Stimulated activated CD4-positive, alpha-beta T cell treated with anti-CD3 and anti-CD28 coated beads, TNF-alpha, amount 100 ng/mL, for 1 hour (primary cell): ENCODE measurements at places on chromosomes 16 and 17.
A peak's percentile ranks its signal among the peaks of the same experiment; 100 is the strongest.

GRCh38 chr17:8869114-8869815 lies 1.8 kb upstream of the PIK3R6 start:
- no peak for DNase-seq

GRCh38 chr17:79838522-79839274 lies 542 bp downstream of the CBX4 start:
- no peak for DNase-seq

GRCh38 chr17:57902117-57902799 lies 52.4 kb upstream of the MRPS23 start:
- no peak for DNase-seq

- no peak for DNase-seq
Measured at GRCh38 chr16:89823087-89823823, 5.0 kb upstream of the SPIRE2 start.

DNA sequence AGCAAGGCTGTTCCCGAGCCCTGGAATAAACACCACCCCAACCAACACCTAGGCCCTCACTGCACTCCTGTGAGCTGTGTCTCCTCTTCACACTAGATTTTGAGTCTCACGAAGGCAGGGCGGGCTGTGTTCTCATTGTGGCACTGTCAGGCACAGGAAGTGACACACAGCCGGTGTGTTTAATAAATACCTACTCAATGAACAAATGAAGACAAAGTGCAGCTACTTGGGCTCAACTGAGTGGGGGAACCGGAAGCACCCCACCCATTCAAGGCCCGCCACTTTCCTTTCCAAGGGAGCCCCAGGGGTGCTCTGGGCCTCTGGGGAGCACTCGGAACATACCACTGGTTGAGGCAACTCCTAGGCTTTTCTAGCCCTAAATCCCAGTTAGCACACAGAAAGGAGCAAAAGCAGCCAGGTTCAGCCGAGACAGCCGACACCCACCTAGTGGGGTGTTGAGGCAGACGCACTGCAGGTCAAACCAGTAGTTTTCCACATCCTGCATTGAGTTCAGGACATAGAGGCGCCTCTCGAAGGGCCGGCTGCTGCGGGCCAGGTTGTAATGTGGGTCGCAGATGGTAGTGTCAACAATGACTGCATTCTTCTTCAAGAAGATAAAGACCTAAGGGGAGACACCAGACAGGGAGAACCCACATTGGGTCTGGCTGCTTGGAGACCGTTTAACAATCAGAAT lies 57.7 kb downstream of the GTF3C1 start:
- no peak for DNase-seq

DNA sequence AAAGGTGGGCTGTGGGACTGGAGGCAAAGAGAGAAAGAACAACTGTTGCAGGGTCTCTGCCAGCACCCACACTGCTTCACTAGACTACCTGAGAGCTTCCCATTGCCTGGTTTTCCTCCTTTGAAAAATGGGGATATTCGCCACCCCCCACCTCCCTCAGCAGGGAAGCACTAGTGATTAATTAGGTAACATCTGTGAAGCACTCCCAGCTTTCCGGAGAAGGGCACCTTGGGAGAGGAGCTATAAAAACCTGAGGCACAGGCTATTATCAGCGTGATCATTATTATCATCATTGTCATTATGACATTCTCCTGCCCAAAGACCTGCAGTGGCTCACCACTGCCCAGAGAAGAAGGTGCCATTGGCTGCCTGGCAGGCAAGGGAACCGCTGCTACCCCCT lies 83.5 kb downstream of the XYLT1 start:
- DNase-seq = no peak

DNA sequence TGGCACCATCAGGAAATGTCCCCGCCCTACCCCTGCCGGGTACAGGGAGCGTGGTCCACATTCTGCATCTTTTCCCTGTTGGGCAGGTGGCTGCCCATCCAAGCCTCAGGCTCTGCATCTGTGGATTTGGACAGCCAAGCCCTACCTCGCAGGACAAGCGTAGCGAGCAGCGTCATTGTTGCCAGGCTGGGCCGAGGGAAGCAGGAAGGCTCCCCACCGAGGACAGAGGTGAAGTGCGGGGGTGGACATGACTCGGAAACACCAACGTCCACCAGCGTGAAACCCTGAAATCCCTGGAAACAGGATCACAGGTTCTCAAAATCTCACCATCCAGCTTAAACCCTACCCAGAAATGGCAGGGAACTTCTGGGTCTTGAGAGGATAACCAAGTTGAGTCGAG lies 73.6 kb downstream of the SOCS1 start:
- DNase-seq = no peak

- DNase-seq = no peak
Measured at GRCh38 chr17:46776298-46777005, 42.0 kb downstream of the WNT3 start.

- no peak for DNase-seq
Measured at GRCh38 chr17:77143306-77143705, 2.5 kb downstream of the SEC14L1 start.

DNA sequence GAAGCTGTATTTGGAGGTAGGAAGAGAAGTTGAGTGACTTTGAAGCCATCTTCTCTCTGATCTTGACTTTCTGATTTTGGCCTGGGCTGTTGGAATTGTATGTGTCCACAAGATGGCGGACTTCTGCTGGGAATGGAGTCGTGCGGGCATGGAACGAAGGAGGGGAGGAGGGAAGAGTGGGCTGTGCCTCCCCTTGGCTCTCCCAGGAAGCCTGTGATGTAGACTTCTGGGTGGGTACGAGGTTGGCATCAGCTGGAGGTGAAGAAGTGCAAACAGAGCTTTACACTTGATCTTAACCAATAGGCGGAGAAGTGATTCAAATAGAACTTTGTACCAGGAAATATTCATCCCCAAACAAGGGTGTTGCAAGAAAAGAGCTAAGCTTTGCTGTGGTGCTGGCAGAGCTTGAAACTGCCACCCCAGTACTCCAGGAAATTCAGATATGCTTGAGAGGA lies 7.4 kb upstream of the TMEM220 start:
- no peak for DNase-seq

DNA sequence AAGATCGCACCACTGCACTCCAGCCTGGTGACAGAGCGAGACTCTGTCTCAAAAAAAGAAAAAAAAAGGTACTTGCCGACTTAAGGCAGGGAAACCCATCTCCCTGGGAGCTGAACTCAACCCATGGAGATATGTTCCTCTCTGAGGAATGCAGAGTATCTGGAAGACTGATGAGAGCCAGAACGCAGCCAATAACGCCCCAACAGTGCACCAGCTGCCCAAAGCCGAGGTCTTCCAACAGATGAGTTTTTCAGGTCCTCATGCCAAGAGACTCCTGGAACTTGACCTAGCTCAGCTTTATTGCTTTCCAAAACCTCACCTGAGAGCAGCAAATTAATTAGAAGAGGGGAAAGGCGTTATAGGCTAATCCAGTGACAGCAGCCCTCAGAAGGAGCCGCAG lies 9.4 kb downstream of the ELAC2 start:
- no peak for DNase-seq

GRCh38 chr17:45197555-45198334 lies 23.9 kb upstream of the FMNL1 start:
- DNase-seq = peak; percentile 90

DNA sequence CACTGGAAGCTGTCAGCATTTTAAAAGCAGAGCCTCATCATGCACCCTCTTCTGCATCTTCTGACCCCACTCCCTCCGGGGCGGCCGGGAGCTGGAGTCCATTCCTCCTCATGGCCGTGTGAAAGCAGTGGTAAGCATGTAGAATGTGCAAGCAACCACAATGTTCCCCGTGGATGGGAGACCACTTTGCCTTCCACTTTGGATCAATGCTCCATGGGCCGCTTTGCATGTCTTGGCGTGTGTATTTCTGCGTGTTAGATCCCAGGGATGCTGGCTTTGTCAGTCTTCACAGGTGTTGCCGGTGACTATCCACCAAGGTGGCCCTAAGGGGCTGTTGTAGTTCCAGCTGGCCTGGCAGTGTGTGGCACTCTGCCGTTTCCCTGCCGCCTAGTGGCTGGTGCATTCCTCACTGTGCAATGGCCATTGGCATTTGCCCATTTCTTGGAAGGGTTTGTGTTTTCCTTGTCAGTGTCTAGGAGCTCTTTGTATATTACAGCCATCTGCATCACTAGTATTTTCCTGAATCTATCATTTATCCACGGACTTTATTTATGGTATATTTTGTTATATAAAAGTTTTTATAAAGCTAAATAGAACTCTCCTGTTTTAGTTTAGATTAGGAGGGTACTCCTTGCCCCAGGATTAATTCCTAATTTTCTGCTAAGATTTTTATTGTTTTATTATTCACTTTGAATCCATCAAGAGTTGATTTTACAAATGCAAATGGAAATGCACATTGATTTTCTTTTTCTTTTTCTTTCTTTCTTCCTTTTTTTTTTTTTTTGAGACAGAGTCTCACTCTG lies 5.8 kb upstream of the ALDH3A1 start:
- DNase-seq = no peak

DNA sequence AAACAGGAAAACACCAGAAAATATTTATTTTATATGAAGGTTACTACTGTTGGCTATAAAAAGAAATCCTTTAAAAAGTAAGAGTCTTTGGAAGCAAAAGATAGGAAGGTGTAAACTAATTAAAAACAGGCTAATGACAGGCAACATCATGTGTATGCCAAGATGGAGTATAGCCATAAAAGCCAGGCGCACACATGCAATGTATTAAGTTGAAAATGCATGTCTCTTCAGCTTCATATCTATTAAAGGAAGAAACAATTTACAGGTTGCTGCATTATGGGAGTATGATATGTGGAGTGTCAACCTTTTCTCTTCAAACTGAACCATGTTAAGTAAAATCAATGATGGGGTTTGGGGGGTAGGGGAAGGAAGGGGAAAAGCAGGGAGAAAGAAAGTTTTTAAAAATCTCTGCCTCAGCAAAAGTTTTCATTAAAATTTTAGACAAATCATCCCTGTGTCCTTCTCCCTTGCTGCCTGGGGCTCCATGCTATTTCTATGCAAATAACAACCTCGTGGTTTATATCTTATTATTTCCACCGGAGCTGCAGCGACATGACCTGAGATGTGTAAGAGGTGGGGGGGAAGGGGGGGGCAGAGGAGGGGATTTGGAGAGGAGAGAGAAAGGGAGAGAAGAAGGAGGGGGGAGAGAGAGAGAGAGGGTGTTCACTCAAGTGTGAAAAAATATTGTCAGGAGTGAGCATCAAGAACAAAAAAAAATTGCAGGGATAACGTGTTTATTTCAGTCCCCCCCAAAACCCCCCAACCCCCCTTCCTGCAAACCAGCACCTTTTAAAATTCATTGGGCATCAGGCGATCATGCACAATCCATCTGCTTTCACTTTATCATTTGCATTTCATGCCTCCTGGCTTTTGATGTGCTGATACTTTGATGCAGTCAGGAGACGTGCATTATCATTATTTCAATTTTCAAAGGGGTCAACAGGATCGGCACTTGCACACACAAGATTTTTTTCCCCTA lies 197.6 kb downstream of the AATF start:
- no peak for DNase-seq

DNA sequence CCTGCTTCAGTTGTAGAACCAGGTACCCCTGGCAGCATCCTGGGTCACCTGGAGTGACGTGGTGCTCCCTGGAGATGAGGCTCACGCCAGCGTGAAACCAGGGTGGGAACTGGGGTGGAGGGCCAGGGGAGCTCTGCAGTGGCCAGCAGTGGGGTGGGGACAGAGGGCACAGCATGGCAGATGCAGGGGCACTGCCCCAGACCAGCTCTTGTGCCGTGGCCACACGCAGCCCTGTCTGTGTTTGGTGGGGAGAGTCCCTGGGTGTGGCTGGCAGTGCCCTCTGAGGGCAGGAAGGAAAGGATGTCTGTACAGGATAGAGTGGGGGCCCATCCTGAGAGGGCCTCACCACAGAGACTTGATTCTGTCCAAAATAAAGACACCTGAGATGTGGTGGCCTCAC lies 24.5 kb downstream of the ZNF750 start:
- no peak for DNase-seq

GRCh38 chr16:31536804-31537361 lies 9.2 kb downstream of the AHSP start:
- DNase-seq = no peak

- DNase-seq = no peak
Measured at GRCh38 chr16:77090062-77090461, 100.9 kb upstream of the MON1B start.

DNA sequence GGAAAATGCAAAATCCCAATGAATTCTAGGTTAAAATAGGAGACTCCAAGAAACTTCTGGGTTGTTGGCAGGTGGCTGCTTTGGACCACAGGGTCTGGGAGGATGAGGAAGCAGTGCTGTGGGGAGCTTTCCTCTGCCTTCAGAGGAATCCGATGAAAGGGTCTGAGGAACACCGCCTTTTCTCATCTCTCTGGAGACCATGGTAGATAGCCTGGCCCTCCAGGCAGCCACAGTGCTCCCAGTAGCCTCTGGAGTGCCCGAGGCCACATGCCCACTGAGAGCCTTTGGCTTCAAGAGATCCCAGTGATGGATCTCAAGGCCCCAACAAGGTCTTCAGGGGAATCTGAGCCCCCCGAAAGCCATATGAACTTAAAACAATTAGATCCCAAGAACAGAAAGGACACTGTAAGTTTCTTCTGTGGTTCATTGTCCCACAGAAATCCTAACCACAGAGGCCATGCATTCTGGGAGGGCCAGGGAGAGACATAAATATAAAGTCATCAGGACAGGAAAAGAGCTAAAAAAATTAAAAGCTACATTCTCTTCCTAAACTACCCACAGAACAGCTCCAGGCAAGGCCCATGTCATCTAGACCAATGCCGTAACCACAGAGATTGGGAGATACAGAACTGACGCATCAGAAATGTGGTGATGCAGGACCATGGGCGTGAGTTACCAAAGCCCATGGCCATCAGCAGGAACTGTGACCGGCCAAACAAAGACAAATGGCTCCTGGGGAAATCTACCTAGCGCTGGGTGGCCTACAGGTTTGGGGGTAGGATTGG lies 24.3 kb downstream of the TK2 start:
- no peak for DNase-seq

GRCh38 chr17:47184681-47185080 lies 4.4 kb downstream of the CDC27 start:
- no peak for DNase-seq

DNA sequence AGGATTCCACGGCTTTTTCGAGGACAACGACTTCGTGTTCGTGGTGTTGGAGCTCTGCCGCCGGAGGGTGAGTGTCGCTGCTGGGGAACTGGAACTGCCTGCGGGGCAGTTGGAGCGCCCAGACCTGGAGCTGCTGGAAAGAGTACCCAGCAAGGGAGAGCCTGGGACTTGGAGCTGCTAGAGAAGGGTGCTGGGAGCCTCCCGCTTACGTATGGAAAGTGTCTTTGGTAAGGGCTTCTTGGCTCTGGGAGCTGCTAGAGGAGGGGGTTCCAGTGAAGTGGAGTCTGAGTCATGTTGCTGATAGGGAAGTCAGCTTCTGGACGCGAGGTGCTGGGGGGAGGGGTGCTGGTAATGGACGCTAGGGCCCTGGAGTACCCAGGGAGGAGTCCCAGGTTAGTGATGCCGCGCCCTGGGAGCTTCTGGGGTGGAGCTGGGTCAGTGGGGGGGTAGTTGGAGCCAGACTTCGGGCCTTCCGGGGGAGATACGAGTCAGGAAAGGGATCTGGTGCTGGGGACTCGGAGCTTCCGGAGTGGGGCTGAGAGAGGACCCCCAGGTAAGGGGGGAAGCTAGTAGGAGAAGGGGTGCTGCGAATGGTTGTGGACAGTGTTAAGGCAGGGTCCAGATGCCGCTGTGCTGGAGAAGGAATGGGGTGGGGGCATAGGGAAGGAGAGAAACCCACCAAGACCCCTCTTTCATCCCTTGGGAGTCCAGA lies 741 bp downstream of the PLK1 start:
- no peak for DNase-seq
